ENCODE measurements at places on chromosomes 12 and 14.

GRCh38 chr14:29926701-29927375 lies 809 bp downstream of the PRKD1 start:
- no peak for DNase-seq

DNA sequence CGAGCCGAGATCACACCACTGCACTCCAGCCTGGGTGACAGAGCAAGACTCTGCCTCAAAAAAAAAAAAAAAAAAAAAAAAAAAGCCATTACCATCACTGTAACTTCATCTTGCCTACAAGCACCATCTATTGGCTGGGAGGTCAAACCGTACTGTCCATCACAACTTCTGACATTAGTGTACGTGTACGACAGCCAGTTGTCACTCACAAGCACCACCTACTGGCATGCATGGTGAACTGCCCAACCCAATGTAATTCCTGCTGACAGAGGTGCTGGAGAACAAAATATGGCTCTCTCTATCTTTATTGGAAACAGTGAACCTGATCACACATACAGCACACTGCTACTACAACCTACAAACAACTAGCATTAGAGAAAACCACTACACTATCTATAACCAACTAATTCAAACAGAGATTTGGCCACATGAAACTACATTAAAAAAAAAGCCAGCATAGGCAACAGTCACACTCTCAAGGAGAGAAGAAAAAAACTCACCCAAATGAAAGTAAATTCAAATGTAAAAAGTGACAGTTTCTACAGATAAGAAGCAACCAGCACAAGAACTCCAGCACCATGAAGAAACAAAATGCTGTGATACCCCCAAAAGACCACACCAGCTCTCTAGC lies 82.3 kb downstream of the PUS7L start:
- peak; percentile 56 for DNase-seq

GRCh38 chr14:92552066-92552465 lies 38.5 kb downstream of the RIN3 start:
- DNase-seq = no peak

DNA sequence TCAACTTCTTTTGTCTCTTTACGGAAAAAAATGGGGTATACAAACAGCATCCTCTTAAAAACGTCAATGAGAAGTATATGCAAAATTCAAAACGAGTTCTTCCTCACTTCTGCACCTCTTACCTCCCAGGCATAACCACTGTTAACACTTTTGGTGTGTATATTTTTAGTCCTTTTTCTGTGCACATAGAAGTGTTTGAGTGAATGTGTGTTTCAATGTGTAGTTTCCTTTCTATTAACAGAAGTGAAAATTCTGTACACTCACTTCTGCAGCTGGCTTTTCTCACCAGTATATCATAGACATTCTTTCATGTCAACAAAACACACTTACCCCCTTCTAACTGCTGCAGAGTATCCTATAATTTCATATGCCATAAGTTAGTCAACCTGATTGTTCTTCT lies 5.4 kb downstream of the UBR7 start:
- peak; percentile 58 for DNase-seq

GRCh38 chr12:99985129-99985570 lies 414 bp upstream of the ANKS1B start:
- no peak for DNase-seq

DNA sequence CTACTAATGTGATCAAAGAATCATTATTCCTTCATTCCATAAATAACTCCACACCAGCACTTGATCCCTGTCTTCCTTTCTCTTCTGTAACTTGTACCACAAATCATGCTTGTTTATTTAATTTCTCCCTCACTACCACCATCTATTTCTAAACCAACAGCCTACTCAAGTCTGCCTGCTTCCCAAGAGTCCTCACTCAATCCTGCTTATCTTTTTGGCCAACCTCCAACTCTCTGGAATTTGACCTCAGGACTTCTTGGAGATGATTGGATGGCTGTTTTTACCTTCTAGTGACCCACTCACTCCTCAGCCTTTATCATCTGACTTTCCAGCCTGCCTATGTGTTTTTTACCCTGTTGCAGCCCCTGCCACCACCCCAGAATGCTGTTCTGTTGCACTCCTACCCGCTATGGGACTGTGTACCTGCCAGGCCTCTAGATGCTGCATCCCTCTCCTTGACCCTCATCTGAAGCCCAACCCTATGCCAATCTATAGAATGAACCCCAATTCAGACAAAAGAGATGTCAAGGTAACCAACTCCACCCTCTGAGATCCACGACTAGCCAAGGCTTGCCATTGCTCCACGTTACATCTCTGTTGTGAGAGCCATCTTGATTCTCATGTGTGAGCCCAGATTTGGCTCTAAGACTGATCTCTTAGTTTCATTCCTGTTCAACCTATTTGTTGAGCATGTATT lies 150.2 kb upstream of the PLEKHG7 start:
- no peak for DNase-seq

DNA sequence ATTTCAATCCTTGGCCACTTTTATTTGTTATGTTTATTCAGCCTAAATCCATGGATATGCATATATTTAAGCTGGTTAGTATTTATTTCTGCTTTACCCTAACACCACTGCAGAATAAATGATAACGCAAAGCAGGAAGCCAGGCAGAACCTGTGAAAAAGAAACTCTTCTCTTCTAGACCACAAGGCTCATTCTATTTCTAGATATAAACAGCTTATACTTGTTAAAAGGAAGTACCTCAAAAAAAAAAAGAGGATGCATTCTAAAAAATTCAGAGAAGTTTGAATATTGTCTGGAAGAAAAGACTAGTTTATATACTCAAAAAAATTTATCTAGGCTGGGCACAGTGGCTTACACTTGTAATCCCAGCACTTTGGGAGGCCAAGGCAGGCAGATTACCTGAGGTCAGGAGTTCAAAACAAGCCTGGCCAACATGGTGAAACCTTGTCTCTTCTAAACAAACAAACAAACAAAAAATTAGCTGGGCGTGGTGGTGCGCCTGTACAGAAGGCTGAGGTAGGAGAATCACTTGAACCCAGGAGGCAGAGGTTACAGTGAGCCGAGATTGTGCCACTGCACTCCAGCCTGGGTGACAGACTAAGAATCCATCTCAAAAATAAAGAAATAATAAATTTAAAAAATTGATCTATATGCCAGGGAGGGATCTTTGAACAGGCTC lies 55.8 kb downstream of the GALNT4 start:
- peak; percentile 37 for DNase-seq

DNA sequence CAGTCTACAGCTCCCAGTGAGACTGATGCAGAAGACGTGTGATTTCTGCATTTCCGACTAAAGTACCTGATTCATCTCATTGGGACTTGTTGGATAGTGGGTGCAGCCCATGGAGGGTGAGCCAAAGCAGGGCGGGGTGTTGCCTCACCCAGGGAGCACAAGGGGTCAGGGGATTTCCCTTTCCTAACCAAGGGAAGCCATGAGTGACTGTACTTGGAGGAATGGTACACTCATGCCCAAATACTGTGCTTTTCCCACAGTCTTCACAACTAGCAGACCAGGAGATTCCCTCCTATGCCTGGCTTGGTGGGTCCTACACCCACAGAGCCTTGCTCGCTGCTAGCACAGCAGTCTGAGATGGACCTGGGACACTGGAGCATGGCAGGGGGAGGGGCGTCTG lies 21.0 kb upstream of the ABCC9 start:
- DNase-seq = no peak
